ENCODE measurements at places on chromosomes 4 and X.

DNA sequence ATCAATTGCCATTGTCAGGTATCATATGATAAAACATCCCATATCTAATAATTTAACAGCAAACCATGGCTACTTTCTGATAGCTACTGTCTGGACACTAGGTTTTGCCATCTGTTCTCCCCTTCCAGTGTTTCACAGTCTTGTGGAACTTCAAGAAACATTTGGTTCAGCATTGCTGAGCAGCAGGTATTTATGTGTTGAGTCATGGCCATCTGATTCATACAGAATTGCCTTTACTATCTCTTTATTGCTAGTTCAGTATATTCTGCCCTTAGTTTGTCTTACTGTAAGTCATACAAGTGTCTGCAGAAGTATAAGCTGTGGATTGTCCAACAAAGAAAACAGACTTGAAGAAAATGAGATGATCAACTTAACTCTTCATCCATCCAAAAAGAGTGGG is 7.0 kb downstream of the NPY5R start:
- no peak for DNase-seq

GRCh38 chr4:111839141-111839540 is 306.1 kb upstream of the FAM241A start:
- DNase-seq: no peak

- no peak for DNase-seq
These were observed 8.8 kb downstream of the TAPT1 start for GRCh38 chr4:16217300-16218051.

GRCh38 chr4:13533670-13534343 is 10.5 kb downstream of the NKX3-2 start:
- DNase-seq: no peak

DNA sequence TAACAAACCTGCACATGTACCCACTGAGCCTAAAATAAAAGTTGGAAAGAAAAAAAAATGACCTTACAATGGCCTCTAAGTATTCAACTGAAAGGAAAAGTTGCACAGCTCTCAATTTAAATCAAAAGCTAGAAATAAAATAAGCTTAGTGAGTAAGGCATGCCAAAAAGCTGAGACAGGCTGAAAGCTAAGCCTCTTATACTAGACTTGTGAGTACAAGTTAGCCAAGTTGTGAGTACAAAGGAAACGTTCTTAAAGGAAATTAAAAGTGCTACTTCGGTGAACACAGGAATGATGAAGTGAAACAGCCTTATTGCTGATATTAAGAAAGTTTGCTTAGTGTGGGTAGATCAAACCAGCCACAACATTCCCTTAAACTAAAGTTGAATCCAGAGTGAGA is 707.9 kb upstream of the PITX2 start:
- DNase-seq: no peak

GRCh38 chr4:64712590-64712989 is 303.3 kb upstream of the TECRL start:
- DNase-seq: no peak

DNA sequence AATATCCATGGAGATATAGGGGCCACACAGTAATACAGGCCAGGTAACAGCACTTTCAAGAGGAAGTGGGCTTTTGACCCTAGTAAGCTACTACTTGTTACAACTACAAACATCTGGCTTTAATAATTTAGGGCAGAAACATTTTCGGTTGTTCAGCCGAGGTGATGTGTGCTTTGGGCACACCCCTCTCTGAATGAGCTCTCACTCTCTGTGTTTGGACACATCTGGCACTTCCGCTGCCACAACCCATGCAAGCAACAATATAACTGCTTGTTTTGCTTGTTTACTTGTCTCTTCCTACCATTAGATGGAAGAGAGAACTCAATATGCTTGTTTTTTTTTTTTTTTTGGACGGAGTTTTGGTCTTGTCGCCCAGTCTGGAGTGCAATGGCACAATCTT is 277.2 kb downstream of the HS3ST1 start:
- no peak for DNase-seq

DNA sequence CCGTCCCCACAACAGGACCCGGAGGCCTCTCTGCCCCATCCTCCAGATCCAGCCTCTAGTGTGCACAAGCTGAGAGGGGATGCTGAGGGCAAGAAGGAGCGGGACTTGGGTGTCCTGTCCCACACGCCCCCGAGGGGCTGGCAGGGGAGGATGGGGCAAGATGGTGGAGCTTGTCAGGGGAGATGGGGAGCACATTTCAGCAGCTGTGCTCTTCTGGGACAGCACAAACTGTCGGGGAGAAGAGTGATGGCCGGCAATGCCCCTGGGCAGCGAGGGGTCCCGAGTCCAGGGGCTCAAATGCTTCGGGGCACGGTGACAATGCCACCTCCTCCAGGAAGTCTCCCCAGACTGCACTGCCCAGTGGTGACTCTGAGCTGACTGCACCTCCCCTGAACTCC is 134.5 kb downstream of the FAM53A start:
- no peak for DNase-seq

GRCh38 chr4:687048-687970 is 1.6 kb downstream of the SLC49A3 start:
- peak; percentile 59 for DNase-seq

- DNase-seq: no peak
These were observed 30.1 kb downstream of the ZRSR2 start for GRCh38 chrX:15820106-15821073.

- no peak for DNase-seq
These were observed 306.6 kb downstream of the STPG2 start for GRCh38 chr4:97836662-97837061.

DNA sequence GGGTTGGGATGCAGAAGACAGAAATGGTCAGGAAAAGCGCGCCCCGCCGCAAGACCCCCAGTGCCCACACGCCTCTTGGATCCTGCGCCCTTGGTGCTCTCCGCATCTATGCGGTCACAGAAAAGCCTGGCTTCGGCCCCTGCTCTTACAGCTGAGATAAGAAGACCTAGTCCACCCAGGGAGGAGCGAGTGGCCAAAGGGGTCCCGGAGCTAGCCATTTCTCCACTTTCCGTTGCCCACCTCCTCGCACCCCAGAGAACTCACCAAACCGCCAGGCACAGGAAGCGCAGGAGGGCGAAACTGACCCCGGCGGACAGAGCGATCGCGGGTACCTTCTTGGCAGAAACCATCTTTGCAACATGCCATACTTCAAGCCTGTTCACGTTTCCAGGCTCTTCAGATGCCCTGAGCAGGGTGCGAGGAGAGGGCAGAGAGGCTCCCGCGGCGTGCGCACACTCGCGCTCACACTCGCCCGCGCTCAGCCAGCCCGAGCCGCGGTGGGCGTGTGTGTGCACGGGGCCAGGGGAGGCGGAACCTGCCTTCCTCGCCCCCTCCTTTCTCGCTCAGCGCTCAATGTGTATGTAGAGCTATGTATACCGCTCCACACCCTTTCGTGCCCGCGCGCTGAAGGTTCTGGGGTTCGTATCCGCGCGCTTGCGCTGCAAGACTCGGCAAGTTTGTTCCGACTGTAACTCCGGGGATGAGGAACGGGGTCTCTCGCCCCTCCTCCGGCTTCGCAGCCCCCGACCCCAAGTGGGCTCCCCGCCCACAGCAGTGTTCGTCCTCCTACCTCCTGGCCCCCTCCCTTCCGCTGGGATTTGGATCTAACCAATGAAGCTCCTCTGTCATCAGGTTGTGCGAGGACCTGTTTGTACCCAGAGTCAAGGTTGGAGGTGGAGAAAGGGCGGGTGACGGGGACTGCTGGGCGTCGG is at the start of gene GABRA4:
TSS of gene GABRA4 (minus strand) at position 507 of the 932 bp plus-strand sequence. CDS start at position 350, 157 bp downstream.
- no peak for DNase-seq

- no peak for DNase-seq
These were observed 417.6 kb upstream of the MAOA start for GRCh38 chrX:43238461-43238945.

GRCh38 chrX:148228521-148228920 is 247.4 kb downstream of the FMR1NB start:
- DNase-seq: no peak

- DNase-seq: no peak
These were observed 16.6 kb downstream of the ARHGAP24 start for GRCh38 chr4:85491527-85491926.
